Epithelial cell of proximal tubule (primary cell): ENCODE measurements at places on chromosomes 5 and 9. TPM values are rescaled to one million over a fixed set of nuclear protein-coding genes. Genes with fewer than 3 reads are reported as not detected.
A peak's percentile ranks its signal among the peaks of the same experiment; 100 is the strongest.

SPINK6 gene
- not detected in 2 replicates for total RNA-seq

FOXD4L5 gene
- not detected in 2 replicates for total RNA-seq

DNA sequence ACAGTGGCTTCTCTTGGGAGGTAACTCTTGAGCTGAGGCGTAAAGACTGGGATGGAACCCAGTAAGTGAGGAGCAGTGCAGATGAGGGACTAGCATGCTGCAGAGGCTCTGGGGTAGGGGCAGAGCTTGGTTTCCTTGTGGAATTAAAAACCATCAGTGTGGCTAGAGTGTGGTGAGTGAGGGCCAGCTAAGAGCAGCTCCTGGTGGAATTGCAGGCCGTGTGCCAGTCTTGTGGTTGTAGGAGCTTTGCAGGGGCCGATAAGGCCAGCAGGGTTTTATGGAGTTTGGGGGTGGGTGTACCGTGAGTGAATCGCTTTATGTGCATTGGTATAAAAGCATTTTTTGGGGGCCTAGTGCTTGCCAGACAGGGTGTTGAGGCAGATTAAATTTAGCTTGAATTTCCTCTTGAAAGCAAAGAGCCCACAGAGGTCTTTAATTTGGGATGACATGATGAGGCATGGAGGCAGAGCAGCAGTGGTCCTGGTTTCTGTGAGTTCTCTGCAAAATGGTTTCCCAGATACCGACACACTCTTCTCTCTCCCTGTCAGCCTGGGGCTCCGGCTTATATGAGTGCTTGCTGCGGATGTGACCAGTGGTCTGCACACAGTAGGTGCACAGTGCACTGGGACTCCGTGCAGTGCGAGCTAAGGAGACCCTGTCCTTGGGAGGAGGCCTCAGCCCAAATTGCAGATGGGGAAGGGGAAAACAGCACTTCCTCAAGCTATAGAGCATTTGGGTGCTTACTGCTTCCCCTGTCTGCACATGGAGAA is 176.4 kb upstream of the PITX1 start:
- no peak for DNase-seq

DNA sequence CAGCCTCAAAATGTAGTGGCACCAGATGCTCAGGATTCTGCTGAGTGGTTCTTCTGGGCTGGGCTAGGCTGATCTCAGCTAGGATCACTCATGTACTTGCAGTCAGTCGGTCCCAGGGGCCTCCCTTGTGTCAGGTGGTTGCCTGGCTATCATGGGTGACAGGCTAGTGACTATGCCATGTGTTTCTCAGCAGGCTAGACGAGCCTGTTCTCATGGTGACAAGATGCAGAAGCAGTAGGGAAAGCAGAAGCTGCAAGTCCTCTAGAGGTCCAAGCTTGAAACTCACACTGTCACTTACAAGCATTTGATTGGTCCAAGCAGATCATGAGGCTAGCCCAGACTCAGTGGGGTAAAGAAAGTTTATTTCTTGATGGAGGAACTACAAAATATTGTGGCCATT is 15.2 kb upstream of the KCNMB1 start:
- no peak for DNase-seq

DNA sequence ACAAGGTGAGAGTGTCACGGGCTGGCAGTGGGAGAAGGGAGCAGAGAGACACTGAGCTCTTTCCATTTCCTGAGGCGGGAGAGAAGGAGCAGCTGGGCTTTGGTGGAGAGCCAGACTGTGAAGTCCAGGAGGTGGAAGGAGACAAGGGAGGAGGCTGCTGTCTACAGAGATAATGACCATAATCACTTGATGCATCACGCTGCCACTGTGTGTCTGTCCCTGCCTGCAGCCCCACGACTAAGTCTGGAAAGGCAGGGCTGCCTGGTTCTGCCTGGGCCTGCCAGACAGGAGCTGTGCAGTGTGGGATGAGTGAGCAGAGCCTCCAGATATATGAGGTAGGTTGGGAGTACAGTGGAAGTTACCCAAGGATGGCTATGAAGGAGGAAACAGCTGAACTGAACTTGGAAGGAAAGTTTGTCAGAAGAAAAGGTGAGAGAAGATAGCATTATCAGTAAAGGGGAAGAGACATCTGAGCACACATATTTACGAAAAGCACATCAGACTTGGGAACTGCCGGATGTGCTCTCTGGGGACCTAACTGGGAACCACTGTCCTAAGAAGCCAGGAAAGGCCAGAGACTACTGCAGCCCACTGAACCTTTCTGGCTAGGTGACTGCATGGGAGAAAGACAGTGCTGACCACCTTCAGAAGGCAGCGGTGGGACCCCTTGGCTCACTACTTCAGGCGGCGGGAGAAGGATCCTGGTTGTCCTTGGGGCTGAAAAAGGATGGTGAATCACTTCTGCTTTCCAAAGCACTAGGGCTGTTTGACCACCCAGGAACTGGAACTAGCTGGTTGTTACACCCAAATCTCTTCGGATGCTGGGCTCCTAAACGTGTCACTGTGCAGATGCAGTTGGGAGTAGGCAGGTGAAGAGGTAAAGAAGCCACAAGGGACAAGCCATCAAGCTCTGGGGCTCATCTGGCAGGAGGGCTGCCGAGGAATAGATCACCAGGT is 12.8 kb upstream of the DDX41 start:
- no peak for DNase-seq

- no peak for DNase-seq
These were observed 236.9 kb downstream of the CD180 start for GRCh38 chr5:66959653-66960052.

- DNase-seq, result no peak
These were observed 54.6 kb downstream of the DTWD2 start for GRCh38 chr5:118933703-118934102.

GRCh38 chr5:50751064-50751657 is 84.7 kb downstream of the PARP8 start:
- peak; percentile 12 for DNase-seq

NUDT12 gene
- 8.0 and 9.9 TPM in 2 replicates for total RNA-seq

GRCh38 chr9:8732367-8733075 is 932.9 kb upstream of the DMAC1 start:
- DNase-seq, result no peak

GRXCR2 gene
- not detected in 2 replicates for total RNA-seq

DNA sequence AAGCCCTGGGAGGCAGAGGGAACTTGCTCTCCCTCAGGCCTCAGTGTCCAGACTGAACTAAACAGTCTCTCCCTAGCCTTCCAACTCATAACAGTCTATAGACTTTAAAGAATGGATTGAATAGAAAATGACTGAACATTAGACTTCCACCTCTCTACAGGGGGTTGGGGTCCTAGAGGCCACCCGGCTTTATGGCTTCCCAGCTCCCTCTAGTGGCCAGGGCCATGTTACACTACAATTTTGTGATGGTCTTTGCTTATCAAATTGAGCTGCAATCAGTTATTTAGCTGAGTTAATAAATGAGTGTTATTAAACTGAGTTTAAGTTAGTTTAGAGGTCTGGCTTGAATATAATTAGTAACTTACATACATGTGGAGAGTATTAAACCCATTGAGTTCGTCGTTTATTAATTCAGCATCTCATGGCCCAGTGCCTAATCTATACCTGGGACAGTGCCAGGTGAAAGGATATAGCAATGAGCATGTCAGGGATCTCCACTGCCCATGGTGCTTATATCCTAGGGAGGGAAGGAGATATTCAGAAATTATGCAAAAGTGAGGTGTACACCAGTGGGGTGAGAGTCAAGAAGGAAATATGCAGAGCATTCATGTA is 105.2 kb downstream of the SH3TC2 start:
- no peak for DNase-seq

DNA sequence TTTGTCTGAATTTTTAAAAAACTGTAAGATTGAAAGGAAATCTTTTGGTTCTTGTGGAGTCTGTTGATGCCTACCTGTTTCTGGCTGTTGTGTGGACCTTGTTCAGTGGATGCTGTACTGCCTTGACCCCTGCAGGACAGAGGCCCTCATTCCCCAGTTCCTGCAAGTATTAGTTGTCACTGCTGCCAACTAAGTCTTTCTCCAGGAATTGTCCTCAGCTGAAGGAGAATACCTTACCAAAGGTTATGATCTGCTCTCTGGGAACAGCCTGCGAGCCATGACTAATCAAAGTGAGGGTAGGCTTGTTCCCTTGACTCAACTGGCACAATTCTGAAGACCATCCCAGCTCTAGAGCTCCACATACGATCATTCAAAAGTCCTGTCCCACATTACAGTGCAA is 145.3 kb upstream of the FST start:
- DNase-seq, result no peak

DNA sequence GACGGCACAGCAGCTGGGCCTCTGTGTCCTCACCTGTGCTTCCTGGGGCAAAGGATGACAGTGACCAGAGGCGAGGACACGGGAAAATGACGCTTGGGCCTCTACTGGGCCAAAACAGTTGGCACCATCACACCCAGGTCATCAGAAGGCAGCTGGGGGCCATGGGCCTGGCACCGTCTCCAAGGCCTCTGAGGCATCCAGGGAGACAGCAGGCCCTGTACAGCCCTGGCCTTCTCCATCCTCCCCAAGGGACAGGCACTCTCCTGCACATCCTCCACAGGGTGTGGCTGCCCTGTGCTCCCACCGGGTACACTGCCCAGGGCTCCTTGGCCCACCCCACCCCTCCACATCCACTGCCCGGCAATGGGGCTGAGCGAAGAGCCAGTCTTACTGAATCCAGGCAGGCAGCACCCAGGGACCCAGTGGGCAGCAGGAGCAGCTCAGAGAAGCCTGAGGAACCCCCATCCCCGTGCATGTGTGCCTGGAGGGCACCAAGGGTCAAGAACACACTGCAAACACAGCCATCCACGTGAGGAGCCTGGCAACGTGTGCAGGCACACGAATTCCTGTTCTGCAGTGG is 4.0 kb downstream of the LPCAT1 start:
- no peak for DNase-seq

GRCh38 chr5:14218897-14219573 is 75.9 kb downstream of the TRIO start:
- no peak for DNase-seq

DNA sequence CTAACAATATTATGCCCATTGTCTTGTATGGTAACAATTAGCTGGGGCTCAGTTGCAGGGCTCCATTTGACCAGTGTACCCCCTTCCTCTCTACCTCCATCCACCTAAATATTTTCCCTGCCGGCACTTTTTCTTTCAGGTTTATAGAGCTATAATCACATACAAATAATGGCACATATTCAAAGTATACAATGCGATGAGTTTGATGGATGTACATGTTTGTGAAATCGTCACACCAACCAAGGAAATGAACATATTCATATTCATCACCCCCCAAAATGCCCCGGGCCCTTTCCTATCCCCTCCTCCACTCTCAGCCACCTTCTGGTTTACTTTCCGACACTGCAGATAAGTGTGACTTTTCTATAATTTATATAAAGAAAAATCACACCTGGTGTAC is 351.5 kb downstream of the GADD45G start:
- no peak for DNase-seq

DNA sequence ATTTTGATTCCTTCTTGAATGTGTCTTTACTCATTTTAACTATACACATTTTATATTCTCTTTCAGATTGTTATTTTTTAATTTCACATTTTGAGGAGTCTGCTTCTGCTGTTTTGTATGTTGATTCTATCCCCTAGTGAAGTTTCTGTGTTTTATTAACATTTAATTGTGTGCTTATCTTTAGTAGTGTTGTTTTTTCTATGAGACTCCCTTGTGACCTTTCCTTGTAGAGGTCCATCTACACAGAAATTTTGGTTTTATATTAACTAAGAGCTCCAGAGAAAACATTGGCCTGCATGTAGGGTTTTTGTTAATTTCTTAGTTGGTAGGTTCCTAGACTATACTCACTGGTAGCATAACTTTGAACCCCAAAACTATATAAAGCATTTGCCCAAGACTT is 35.4 kb upstream of the IL13 start:
- DNase-seq, result no peak

DNA sequence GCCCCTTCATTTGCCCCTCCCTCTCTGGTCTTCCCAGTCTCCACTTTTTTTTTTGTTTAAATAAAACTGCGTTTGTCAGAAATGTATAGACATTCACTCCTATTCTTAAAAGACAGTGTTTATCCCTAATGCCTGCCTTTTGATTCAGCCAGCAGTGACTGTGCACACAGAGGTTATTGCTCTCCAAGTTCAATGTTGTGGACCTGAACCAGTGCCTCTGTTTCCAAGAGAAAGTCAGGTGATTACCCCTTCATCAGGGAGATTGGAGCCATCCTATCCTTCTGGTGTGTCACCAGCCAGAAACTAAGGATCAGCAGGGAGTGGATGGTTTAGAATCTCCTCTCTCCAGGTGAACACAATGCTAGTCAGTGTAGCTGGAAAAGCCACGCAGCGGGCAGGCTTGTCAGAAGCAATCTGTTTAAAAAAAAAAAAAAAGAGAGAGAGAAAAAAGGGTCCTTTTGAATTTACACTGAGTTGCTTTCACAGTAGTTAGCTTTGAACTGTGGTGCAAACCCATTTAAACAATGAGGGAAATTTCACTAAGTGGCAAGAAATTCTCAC is 167.5 kb upstream of the DMRT1 start:
- DNase-seq, result no peak

C9orf78 gene
- total RNA-seq, result 39.9 and 53.6 TPM in 2 replicates

LECT2 gene
- not detected in 2 replicates for total RNA-seq

MOB3B gene
- total RNA-seq, result 2.3 and 2.9 TPM in 2 replicates

GRCh38 chr9:86321373-86321772 is 32.8 kb downstream of the TUT7 start:
- peak; percentile 12 for DNase-seq

PHF24 gene
- 0.12 TPM in 1 of 2 replicates, not detected in the other for total RNA-seq

RECK gene
- total RNA-seq, result 5.7 and 6.6 TPM in 2 replicates

ZNF367 gene
- 10.8 and 12.2 TPM in 2 replicates for total RNA-seq
